Activated T-helper 1 cell treated with anti-CD3 and anti-CD28 coated beads, Interleukin-2, amount 50 U/mL, for 16 hours (primary cell): ENCODE measurements at places on chromosomes 4 and X.

GRCh38 chrX:1086444-1087409 is 125.7 kb downstream of the CRLF2 start:
- no peak for DNase-seq

GRCh38 chr4:139594591-139595185 is 38.7 kb upstream of the SETD7 start:
- DNase-seq: no peak

DNA sequence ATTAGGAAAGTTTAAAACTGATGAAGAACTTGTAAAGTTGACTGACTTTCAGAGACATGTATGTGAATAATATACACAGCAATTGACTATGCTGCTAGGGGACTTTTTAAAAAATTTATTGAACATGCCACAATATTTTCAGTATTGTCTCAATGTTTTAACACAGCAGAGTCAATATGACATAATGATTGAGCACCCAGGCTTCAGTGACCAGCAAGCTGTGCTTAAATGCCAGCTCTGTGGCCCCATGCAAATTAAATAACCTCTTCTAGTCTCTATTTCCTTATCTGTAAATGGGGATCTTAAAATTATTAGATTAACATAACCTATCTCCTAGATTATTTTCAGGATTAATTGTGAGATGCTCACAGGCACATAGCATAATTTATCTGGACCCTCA is 56.8 kb upstream of the TXK start:
- no peak for DNase-seq

GRCh38 chrX:8305350-8305749 is 134.3 kb upstream of the VCX2 start:
- DNase-seq: no peak

DNA sequence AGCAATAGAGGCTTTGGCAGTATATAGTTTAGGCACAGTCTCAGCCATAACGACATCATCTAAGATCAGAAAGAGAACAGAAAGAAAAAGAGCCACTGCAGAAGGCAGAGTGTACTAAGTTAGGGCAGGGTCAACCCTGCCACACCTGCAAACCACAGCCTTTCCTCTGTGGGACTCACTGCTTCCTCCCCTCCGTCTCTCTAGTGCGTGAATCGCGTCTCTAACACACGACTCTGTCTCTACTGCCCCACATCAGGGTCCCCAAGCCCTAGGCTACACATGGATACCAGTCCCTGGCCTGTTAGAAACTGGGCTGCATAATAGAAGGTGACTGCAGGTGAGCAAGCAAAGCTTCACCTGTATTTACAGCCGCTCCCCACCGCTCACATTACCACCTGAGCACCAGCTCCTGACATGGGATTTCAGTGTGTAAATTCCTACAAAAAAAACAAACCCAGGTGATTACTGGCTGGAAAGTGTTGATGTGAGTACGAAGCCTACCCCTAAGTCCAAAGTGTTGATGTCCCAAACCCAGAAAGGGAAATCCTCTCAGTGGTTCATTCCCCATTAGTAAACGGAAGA is 128.9 kb downstream of the PRKX start:
- no peak for DNase-seq

DNA sequence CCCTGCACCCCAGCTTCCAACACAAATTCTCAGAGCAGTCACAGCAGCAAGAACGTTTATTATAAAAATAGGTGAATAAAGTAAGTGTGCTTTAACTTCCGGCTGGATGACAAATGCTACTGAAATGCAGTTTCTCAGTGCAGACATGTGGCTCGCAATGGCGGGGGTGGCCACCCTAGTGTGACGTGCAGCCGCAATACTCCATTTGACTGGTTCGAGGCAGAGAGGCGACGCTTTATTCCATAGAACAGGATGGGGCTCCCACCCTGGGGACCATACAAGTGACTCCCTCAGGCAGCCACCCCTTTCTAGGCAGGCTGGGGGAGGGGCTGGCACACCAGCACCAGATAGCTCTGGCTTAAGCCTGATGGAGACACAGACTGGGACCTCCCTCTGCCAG is 14.5 kb downstream of the TNIP2 start:
- DNase-seq: no peak

DNA sequence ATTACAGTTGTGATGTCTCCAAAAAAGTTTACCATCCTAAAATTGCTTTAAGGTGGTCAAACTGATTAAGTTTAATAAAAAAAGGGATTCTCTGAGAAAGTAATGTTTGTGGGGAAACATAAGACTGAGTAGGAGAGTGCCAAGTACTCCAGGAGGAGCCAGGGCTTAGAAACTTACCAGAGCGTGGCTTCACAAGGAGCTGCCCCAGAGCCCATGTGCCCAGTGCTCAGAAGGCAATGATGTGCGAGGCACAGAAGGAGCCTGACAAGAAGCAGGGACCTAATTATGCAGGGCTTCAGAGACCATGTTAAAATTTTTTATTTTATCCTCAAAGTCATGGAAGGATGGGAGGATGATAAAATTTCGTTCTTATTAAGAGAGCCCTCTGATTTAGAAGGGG is 204.2 kb downstream of the PALLD start:
- DNase-seq: no peak

DNA sequence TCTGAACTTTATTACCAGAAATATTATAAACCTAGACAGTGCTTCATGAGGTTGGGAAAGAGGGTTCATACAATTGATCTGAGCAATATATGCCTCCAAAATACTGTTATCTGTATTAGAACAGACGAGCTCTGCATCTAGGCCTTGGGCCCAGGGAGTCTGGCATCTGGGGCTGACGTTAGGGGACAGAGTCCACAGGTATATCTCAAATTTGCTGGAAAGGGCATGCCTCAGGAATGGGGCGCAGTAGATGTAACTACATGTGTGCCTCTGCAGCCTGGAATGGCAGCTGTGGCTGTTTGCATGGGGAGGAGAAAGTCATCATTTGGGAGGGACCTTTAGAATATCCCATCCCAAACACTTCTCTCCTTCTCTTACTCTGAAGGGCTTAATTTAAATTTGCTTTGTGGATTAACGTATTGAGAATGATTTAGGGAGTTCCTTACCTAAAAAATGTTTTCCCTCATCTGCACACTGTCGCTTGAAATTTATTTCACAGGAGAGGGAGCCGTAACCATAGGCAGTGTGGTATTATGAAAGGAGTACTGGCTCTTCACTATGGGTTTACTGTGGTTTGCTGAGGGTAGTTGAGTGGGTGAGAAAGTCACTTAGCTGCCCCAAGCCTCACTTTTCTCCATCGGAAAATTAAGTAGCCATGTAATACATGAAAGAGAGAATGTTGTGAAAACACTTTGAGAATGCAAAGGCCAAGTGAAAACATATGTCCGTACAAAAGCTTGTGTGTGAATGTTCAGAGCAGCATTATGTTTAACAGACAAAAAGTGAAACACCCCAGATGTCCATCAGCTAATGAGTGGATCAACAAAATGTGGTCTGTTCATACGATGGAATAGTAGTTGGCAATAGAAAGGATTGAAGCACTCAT is 5.9 kb downstream of the ADD1 start:
- no peak for DNase-seq

- DNase-seq: no peak
Measured at GRCh38 chr4:101005659-101006058, 341.7 kb downstream of the PPP3CA start.

GRCh38 chr4:55323375-55323774 is 22.7 kb upstream of the SRD5A3 start:
- no peak for DNase-seq

- DNase-seq: no peak
Measured at GRCh38 chr4:124636788-124637187, 75.7 kb downstream of the ANKRD50 start.

GRCh38 chrX:54483946-54484345 is 12.1 kb downstream of the FGD1 start:
- DNase-seq: no peak

- no peak for DNase-seq
Measured at GRCh38 chr4:138063581-138063980, 178.6 kb downstream of the SLC7A11 start.

- DNase-seq: no peak
Measured at GRCh38 chr4:177177541-177178081, 132.1 kb upstream of the NEIL3 start.

GRCh38 chr4:151718984-151719955 is 41.5 kb downstream of the GATB start:
- no peak for DNase-seq

- DNase-seq: no peak
Measured at GRCh38 chr4:147220833-147221232, 260.1 kb upstream of the EDNRA start.

GRCh38 chr4:176340871-176341685 is 21.3 kb downstream of the SPCS3 start:
- no peak for DNase-seq

GRCh38 chr4:148067301-148067916 is 335.5 kb downstream of the ARHGAP10 start:
- no peak for DNase-seq

DNA sequence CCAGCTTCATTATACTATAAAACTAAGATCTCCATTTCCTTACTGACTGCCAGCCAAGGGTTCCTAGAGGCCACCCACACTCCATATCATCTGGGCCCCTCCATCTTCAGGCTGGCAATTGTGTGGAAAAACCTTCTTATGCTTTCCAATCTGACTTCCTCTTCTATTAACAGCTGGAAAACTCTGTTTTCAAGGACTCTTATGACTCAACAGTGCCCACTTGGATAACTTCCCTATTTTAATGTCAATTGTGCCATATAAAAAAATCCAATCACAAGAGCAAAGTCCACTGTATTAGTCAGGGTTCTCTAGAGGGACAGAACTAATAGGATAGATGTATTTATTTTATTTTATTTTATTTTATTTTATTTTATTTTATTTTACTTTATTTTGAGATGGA is 41.0 kb upstream of the CPEB2 start:
- DNase-seq: no peak

- no peak for DNase-seq
Measured at GRCh38 chr4:99507762-99508161, 3.1 kb upstream of the C4orf17 start.

- DNase-seq: no peak
Measured at GRCh38 chr4:1768367-1769034, 24.6 kb upstream of the FGFR3 start.

DNA sequence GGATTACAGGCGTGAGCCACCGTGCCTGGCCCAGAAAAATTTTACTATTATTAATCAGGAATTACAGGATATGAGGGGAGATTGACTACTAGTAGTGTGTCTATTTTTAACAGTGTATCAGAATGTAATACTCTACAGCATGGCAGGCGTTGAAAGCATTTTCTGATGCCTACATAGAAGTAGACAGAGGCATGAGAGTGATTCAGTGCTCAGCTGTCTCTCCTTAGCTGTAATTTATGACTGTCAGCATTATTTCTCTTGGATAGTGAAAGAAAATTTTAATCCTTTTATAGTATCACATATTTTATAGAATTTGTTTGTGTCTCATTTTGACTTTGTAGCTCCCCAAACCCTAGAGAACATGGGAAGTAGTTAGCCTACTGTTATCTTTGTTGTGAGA is 20.7 kb downstream of the ARHGAP24 start:
- DNase-seq: no peak

GRCh38 chr4:88514557-88515511 is 8.7 kb downstream of the PYURF start:
- no peak for DNase-seq

DNA sequence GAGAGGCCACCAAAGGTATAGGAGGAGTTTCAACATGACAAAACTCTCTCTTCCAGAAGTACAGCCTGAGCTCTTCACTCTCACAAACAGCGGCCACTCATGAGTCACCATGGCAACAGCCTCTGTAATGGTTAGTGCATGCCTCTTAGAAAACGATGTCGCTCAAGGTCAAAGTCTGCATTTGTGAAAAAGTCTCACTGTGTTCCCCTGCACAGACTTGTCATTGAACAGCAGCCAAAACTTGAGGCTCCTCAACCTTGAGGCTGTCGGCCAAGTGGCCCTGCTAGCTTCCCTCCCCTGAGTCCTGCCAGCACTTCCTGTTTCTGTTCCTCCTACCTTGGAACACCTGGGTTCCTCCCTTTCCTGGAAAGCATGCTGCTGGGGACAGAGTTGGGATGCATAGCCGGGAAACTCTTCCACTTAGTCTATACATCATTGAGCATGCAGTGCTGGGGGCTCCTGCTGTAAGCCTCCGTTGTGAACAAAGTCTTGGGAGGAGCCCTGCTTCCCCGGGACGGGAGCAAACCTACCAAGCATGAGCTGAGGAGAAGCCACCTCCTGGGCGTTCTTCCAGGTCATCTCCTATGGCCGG is 66.6 kb downstream of the ING2 start:
- no peak for DNase-seq

GRCh38 chrX:129472116-129472515 is 51.2 kb downstream of the SMARCA1 start:
- DNase-seq: no peak

DNA sequence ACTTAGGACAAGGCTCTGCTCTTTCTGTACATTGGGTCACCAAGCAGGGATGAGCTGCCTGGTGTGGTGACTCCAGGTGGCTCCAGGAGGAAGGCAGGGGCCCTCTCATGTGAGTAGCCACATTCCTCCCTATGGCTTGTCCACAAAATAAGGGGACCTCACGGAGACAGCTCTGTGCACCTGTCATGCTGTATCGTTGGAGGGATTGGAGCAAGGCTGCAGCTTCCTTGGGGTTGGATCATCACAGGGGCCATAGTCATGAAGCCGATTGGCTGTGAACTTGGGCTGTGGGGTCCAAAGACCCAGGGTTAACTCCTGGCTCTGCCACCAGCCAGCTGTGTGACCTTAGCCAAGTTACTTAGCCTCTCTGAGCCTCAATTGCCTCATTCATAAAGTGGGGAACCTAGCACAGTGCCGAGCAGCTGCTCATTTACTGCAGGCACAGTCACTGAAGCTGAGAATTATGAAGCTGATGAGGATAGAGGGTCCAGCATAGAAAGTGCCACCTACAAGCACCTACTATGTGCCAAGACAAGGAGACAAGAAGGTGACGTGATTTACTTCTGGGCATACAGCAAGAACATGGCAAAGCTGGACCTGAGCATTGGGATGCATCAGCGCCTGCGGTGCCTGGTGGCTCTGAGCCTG is 11.8 kb upstream of the KIAA0232 start:
- no peak for DNase-seq

DNA sequence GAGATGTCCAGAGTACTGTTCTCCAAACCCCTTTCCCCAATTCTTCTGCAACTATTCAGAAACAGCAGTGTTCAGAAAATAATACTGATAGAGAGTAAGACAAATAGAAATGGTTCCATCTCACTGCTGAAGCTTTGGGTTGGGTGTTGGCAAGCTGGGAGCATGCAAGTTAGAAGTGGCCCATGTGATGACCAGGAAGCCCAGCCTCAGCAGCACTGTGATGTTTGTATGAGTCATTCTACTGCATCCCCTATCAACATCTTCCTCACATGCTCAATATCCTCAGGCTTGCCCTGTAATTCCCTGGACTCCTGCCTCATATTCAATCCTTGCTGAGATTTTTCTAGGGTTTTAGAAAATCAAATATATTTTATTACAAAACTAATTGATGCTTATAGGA is 96.5 kb downstream of the CHRDL1 start:
- no peak for DNase-seq
